ENCODE measurements at places on chromosomes 16 and 17.

DNA sequence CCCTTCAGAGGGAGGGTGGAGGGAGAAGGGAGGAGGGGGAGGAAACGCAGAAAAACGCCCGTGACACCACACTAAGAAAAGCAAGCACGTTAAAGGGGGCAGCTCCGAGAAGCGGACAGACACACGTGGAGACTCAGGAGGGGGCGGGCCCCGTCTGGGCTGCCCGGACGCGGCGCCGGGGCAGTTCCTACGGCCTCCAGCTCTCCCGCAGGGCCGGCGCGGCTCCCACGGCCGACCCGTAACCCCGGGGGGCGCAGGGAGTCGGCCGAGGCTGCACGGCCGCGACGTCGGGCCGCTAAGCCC is 362 bp downstream of the KLHDC4 start:
- peak; percentile 39 for DNase-seq

DNA sequence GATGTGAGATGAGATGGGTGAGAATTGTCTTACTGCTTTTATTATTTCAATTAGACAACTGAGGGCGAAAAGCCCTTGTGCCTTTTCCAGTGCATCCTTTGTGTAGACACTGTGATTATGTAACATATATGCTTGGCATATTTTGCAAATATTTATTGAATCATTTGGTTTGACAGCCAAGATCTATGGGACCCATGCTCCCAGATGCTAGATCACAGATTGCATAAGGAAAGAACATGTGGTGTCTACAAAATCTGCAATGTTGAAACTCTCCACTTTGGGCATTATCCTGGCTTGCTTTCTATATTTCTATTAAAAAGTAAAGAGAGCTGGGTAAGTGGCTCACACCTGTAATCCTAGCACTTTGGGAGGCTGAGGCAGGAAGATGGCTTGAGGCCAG is 4.8 kb upstream of the COG1 start:
- DNase-seq: no peak

- no peak for DNase-seq
Observed at GRCh38 chr17:73430165-73430680, 118.4 kb upstream of the CDC42EP4 start.

DNA sequence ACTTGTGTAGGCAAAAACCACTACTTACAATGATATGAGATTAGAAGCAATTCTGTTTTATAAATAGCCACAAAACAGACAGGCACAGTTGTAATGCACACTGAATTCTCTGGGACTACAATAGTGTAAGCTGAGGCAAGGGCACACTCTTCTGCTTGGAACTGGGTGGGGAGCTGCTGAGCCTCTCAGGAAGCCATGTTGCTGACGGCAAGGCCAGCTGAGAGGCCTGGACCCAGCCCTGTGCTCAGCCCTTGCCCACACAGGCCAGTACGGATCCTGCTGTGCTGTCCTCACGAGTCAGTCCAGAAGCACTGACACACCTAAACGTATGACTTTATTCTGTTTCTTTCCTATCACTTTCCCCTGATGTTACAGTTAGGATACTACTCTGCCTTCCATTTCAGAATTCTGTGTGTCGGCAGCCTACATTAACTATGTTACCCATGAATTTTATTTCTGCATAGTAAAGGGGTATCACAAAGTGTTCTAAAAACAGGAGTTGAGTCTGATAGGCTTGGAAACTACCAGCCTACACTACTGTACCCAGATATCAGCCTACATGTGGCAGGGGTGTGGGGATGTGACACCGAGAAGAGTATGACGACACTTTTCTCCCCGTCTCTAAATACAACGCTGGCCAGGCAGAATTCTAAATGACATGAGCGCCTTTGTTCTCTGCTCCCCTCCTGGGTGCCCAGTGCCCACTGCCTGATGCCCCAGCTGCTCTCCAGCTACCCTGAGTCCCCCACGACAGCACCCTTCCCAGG is 41.1 kb upstream of the FAAP100 start:
- DNase-seq: no peak

DNA sequence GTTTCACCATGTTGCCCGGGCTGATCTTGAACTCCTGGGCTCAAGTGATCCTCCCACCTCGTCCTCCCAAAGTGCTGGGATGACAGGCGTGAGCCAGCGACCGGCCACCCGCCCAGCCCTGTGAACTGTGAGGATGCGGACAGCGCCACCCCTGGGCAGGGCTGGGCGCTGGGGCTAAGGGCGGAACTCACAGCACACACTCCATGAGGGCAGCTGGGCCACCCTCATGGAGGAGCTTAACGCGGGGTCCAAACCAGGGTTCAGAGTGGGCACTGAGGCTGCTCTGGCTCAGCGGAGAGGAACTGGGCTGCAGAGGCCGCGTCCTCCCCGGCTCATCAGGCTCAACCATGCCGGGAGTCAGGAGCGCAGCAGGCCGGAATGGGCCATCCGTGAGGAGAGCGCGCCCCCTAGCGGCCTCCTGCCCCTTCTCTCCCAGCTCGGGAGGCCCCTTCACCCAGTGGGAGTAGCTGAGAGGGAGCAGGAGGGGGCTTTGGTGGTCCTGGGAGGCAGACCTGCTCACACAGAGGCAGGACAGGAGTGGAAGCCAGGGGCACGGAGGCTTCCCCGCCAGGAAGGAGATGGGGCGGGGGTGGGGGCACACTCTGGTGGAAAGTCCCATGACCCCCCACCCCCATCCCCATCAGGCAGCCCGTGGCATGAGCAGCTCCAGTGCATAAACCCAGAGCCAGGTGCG is 13.8 kb downstream of the CORO7 start:
- DNase-seq: peak; percentile 75

- DNase-seq: no peak
Observed at GRCh38 chr17:75152523-75152921, 1.8 kb downstream of the JPT1 start.

DNA sequence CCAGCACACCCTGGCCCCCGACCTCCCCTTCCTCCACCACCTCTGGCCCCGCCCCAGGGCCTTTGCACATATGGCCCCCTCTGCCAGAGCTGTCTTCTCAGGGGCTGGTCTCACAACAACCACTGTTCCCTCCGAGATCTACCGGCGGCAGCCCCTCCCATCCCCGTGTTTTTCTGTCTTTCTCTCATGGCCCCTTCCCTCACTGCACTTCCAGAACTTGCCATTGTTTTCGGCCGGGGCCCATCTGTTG is 30.2 kb downstream of the ZFPM1 start:
- no peak for DNase-seq

GRCh38 chr16:85983606-85984230 is 84.8 kb downstream of the IRF8 start:
- no peak for DNase-seq

GRCh38 chr17:61450641-61451537 is 1.3 kb upstream of the TBX4 start:
- no peak for DNase-seq

DNA sequence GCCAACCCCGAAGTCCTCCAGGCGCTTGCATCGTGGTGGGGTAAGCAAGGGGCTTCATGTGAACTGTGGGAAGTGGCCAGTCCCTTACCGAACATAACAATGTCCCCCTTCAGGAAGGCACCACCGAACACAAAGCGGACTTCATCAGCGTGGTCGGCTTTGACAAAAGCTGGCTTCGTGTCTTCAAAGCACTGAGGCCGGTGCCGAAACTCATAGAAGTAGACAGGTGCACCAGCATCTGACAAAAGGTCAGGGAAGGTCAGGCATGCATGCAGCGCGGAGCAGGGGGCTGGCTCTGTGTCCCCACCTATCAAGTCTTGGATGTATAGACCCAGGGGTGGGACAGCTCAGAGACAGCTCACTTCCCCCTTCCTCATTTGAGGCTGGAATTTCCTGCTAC is 16.6 kb upstream of the CES1 start:
- DNase-seq: no peak

DNA sequence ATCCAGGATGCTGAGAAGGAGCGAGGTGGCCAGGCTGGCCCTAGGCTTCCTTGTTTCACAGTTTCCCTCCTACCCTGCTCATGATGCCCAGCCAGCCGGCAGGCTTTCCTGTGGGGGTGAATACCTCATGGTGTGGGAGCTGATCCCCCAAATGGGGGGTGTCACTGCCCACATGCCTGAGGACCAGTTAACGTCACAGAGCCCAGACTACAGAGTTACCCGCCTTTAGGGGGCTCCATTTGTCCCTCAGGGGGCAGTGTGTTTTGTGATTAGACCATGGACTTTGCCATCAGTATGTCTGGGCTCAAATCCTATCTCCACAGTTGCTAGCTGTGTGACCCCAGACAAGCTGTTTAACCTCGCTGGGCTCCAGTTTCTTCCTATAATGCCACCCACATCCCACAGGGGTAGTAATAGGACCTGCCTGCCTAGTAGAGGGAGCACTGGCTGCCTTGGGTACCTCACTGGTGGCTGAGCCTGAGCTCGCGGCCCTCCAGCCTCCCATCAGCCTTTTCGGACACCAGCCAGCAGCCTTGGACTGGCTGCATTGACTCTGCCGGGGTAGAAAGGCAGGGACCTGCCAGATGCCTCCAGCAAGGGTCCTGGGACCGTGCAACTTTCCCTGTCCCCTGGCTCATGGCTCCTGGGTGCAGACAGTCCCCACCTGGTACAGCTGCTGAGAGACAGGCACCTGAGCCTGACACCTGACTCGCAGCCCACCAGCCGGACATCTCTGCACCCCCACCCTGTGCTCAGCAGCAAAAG is 87.5 kb upstream of the GSE1 start:
- DNase-seq: no peak

DNA sequence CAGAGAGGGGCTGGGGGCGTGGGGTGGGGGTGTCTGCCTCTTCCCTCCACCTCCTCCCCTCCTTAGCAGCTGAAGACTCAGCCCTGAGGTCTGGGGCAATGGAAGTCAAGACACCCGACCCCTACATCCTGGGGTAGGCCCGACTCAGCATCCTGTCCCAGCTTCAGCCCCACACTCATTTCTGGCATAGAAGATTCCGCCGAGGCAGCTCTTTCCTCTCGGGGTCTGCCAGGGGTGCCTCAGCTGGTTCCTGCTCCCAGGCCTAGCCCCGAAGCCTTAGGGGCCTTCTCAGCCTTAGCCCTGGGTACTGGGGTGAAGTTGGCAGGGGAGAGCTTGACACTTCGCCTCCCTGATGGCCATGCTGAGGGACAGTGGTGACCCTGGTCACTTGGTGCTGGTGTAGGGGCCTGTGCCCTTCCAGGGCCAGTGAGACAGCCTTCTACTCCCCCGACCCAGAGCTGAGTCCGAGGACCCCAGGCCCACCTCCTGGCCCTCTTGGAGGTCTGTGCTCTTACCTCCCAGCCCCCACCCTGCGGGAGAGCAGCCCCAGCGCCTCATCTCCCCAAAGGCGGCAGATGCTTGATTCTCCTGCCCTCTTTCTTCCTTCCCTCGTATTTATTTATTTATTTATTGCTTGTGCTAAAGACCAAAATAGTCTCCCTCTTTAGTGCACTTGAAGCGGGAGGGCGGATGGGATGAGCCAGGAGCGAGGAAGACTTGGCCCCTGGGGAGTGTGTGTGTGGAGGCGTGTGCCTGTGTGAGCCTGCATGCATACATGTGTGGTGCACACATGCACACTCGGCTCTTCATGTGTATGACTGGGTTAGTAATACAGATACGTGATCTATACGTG is 42.5 kb downstream of the KCNJ12 start:
- DNase-seq: no peak

- DNase-seq: no peak
Observed at GRCh38 chr16:66462912-66463311, 35.8 kb downstream of the BEAN1 start.

DNA sequence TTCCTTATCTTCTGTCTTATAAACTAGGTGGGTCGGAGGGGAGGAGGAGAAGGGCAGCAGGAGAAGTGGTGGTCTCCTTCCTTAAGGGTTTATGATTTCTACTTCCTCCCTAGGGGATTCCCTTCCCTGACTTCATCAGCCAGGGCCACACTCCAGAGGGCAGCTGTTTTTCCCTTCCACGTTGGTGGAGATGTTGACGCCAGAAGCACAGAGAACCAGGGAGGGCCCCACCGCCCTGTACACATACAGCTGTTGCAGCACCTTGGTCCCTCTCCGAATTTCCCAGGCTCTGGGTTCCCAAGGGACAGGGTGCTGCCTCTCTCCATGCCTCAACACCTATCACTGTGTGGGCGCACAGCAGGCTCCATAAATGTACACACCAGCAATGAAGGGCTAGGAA is 5.6 kb upstream of the SLC6A4 start:
- no peak for DNase-seq

- DNase-seq: peak; percentile 27
Observed at GRCh38 chr17:78040440-78041385, 82.2 kb downstream of the TNRC6C start.

GRCh38 chr16:48613061-48613957 is 3.3 kb upstream of the N4BP1 start:
- peak; percentile 53 for DNase-seq

DNA sequence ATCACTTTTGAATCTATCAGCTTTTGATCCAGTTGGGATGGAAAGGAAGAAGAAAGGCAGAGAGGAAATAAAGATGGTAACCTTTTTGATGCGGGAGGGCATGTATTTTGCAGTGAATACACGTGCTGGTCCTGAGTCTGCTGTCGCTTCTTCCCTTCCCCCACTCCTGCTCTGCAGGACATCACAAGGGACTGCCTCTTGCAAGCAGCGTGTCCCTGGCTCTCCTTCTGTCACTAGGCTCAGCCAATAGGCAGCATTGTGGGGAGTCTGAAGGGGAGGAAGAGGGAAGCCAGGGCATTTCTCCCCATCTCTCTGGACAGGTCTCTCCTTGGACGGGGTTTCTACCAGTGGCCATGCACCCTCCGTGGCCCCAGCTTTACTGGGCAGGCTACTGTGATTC is 15.7 kb upstream of the WFDC1 start:
- DNase-seq: no peak

DNA sequence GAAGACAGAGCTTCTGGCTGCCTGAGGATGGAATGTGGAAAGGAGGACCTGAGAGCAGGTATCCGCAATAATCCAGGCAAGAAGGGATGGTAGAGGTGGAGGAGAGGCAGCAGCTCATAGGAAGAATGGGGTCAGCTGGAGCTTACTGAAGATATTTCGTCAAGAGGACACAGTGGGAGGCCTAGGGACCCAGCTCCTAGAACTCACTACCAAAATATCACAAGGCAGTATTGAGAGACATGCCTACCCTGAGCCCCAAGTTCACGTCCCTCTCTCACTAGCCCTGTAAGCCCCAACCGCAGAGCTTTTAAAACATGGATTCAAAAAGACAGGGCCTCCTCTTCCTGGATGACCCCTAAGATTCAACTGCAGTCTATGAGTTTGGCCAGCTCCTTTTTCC is 14.2 kb upstream of the CCL8 start:
- DNase-seq: no peak
